ENCODE measurements at places on chromosomes 1 and 21. TPM values are rescaled to one million over a fixed set of nuclear protein-coding genes. Genes with fewer than 3 reads are reported as not detected.

DNA sequence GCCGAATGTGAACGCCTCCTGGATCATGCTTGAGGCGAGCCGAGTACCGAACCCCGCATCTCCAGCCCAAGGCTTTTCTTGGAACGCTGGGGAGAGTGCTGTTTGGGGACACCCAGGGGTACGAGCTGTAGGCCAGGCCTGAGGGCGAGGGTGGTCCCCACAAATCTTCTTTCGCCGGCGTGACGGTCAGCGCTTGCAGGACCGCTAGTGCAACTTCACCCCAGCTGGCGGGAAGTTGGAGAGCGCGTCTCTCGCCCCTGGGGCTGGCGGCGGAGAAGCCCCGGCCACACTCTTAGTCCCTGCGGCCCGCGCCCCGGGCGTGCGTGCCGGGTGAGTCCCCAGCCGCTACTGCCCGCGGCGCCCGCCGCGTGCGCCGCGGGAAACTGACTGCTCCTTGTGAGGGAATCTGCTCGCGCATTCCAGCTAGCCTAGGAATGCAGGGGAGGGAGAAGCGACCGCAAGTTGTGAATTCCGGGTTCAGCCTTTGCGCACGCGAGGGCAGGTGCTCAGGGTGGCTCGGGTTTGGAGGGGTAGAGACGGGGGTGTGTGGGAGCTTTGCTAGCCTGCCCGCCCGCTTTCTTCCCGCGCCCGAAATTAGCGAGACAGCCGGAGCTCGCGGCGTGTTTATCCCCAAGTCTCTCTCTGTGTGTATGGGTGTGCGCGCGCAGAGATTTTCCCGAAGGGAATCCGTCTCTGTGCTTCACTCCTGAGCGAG is 884 bp downstream of the LHX4 start:
- peak; percentile 31 for DNase-seq

DNA sequence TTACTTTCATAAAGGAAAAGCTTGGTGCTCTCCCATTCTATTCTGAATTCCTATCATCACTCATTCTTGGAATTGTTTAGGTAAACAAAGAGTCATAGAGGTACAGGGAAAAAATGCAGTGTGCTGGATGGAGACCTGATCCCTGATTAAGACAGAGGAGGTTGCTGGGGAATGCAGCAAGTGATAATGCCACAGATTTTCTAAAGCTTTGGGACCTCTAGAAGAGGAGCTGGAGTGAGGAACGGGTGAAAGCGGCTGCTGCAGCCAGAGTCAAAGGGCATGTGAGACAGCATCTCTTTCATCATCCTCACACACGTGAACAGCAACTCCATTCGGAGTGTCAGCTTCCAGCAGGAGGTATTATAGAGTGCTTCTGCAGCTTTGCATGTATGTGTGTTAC is 54.9 kb upstream of the DIPK1A start:
- peak; percentile 70 for DNase-seq

DNA sequence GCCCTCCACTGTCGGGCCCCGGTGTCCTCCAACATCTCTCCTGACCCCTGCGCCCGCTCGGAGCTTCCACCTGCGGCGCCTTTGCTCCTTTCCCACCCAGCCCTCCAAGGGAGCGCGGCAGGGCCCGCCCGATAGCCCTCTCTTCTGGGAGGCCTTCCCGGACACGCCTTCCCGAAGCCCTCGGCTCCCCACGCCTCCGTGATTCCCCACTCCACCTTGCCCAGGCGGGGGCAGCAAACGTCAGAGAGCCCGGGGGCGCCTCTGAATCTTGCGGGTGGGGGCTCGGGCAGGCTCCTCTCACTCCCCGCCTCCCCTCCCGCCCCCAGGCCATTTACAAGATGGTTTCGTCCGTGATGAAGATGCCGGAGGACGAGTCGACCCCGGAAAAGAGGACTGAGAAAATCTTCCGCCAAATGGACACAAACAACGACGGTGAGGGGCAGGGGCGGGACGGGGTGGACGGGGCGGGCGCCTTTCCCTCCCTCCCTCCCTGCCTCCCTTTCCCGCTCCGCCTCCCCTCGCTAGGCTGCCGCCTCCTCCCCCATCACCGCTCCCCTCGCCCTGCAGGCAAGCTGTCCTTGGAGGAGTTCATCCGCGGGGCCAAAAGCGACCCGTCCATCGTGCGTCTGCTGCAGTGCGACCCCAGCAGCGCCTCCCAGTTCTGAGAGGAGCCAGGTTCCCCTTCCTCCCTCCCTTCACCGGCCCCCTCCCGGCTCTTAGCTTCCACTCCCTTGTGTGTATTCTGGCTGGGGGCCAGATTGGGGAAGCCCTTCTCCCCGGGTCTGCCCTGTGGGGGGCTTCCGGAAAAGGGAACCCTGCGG is 7.1 kb downstream of the HPCA start:
- DNase-seq, result no peak

DNA sequence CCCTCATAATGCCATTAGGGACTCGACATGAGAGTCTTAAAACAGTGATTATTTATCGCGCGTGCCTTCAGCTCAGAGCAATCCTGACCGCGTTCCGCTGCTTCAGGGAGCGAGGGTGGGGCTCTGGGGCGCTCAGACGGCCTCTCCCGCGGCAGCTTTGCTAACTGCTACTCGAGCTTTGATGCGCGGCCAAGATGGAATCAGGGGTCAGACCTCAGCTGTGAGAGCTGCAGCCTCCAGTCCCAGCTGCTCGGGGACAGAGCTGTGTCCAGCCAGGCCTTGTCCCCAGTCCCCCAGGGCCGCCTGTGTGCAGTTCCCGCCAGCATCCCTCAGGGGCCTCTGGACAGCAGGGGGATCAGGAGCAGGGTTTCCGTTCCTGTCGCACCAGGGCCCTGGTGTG is 104.6 kb upstream of the TTC34 start:
- no peak for DNase-seq

- DNase-seq, result no peak
Measured at GRCh38 chr1:154520333-154520732, 18.1 kb upstream of the SHE start.

DNA sequence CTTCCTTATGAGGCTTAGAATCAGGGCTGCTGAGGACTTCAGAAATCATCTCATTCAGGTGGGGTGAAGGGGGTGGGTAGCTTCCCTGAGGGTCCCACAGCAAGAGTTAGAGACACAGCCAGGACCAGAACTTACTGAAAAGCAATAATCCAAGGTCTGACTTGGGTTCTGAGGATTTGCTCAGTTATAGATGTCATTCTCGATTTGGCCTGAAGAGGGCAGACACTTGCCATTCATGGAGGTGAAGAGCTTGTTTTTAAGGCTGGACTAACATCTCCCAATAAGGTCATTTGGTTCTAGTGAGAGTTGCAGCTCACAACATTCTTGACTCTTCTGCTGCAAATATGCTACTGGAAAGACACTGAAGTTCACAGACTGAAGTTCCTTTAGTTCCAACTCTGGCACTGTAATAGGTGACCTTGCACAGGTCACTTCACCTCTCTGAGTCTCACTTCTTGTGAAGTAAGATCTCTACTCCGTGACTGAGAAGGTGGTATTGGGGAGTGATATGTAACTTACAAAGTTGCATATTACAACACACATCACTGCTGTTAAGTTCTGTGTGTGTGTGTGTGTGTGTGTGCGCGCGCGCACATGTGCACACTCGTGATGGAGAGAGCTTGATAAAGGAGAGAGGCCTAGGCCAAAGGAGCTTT is 69.8 kb upstream of the DIRAS3 start:
- DNase-seq, result peak; percentile 89

- peak; percentile 73 for DNase-seq
Measured at GRCh38 chr1:207029701-207030521, 2.6 kb downstream of the C1orf116 start.

IL24 gene
- 1.8 TPM for total RNA-seq
